ENCODE measurements at places on chromosomes 2 and 18.

GRCh38 chr2:58042486-58042970, 4.1 kb upstream of the VRK2 start:
- DNase-seq, result peak; percentile 48

DNA sequence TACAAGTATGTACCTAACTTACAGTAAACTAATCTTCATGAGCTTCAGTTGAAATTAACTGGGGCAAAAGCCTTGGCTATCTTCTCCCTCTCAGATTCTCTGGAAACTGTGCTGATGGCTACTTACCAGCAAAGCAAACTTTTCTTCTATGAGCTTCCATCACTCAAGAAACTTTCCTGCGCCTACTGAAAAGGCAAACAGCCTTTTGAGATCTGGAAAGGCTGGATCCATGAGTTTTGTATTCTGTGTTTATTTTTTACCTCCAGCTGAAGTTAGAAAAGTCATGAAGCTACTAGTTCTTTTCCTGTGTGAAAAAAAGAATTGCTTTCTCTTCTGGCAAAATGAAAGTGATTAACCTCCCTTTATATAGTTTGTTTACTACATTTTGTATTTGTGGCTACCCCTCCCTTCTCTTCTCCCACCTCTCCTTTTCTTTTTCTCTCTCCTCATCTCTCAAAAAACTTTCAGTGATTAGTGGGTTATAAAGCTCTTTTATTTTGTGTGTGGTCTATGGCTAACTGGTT, 49.2 kb upstream of the RNF152 start:
- DNase-seq, result no peak

DNA sequence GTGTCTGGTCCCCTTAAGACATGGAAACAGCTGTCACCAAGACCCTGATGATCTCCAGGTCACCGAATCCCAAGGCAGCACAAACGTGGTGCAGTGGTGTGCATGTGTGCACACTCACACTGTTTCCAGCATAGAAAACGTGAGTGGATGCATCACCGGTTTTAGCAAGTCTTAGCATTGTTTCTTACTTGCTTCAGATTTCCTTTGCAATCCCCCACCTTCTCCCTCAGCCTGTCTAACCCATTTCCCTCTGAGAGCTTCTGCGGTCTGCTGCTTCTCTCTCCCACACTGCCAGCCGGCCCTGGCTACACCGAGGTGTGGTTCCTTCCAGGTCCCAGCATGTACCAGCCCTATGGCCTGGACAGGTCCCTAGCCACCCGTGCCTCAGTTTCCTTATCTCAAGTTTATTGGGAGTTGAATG, 343.4 kb upstream of the HS6ST1 start:
- no peak for DNase-seq

DNA sequence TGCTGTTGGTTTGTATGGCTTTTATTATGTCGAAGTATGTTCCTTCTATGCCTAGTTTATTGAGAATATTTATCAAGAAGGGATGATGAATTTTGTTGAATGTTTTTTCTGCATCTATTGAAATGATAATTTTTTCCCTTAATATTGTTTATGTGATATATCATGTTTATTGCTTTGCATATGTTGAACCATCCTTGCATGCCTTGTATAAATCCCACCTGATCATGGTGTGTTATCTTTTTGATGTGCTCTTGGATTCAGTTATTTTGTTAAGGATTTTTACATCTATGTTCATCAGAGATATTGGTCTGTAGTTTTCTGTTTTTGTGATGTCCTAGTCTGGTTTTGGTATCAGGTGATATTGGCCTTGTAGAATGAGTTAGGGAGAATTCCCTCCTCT, 50.8 kb downstream of the G6PC2 start:
- DNase-seq, result no peak

DNA sequence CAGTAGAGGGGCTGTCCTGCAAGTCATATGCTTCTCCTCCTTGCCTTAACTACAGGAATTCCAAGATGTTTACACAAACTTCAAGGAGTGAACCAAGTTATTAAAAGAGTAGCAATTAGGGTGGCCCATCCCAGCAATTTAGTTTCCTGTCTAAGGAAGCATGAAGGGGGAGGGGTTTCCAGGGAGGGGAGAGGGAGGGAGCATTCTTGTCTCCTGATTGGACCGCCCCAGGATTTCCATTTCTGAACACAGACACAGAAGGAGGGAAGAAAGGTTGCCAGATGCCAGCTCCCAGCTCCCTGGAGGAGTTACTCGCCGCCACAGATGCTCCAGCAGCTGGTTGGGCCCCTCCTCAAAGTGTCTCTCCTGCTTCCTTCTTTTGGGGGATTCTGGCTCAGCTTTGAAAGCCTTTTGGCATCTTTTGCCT, 107.6 kb downstream of the TRIB2 start:
- no peak for DNase-seq

DNA sequence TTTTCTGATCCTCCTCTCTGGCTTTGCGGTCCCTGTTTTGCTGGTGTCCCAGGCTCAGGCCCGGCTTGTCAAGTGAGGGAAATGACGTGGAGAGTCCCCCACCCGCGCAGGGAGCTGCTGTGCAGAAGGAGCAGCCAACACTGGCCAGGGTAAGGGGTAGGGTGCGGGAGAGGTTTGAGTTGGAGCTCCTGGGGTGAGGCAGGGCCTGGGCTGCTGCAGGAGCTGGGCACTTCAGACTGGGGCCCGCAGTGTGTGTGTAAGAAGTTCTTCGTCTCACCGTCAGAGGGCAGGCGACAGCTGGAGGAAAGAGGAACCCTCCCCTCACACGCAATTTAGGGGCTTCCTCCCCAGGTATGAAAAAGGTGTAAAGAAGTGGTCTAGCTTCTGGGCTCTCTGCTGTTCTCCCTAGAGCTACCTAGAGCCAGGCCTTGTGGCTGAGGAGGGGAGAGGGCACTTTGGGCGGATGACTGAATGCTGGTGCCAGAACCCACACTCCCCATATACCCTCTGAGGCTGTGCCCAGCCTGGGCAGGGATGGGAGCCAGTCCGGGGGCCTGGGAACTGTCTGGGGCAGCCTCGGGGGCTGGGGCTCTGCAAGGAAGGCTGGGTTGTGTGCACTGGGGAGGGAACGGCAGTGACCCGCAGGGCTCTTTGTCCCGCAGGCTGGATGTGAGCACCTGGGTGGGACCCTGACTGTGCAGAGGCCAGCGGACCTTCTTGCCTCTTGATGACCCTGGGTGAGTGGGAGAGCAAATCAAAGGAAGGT, 11.8 kb downstream of the CELF4 start:
- DNase-seq, result no peak

GRCh38 chr2:1648241-1649102, 95.8 kb downstream of the PXDN start:
- DNase-seq, result no peak

- no peak for DNase-seq
These were observed 11.2 kb upstream of the NABP1 start for GRCh38 chr2:191666732-191667131.

DNA sequence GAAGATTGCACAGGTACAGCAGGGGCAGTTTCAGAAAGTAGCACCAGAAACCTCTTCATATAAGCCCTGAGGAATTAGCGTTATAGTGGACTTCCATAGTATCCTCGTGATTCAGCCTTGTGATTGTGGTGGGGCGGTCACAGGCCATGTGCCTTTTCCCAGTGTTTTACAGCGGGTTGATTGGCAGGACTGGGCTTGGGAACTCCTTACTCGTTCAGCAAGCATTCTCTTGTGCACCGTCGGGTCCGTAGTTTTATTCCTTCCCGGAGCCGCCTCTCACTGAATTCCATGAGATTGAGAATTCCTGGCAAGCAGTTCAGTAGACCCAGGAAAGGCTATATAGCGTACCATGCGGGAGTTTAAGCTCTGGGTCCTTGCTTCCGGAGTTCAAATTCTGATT, 5.2 kb downstream of the COPS8 start:
- no peak for DNase-seq

GRCh38 chr2:38751596-38752410, 642 bp upstream of the SRSF7 start:
- no peak for DNase-seq

GRCh38 chr18:45167631-45168280, 447.5 kb upstream of the SLC14A2 start:
- no peak for DNase-seq

- no peak for DNase-seq
These were observed 31.0 kb upstream of the TNS1 start for GRCh38 chr2:218033590-218034496.

- no peak for DNase-seq
These were observed 377.4 kb downstream of the TGIF1 start for GRCh38 chr18:3827236-3827845.

GRCh38 chr2:56476509-56477071, 292.8 kb downstream of the CCDC85A start:
- DNase-seq, result no peak

DNA sequence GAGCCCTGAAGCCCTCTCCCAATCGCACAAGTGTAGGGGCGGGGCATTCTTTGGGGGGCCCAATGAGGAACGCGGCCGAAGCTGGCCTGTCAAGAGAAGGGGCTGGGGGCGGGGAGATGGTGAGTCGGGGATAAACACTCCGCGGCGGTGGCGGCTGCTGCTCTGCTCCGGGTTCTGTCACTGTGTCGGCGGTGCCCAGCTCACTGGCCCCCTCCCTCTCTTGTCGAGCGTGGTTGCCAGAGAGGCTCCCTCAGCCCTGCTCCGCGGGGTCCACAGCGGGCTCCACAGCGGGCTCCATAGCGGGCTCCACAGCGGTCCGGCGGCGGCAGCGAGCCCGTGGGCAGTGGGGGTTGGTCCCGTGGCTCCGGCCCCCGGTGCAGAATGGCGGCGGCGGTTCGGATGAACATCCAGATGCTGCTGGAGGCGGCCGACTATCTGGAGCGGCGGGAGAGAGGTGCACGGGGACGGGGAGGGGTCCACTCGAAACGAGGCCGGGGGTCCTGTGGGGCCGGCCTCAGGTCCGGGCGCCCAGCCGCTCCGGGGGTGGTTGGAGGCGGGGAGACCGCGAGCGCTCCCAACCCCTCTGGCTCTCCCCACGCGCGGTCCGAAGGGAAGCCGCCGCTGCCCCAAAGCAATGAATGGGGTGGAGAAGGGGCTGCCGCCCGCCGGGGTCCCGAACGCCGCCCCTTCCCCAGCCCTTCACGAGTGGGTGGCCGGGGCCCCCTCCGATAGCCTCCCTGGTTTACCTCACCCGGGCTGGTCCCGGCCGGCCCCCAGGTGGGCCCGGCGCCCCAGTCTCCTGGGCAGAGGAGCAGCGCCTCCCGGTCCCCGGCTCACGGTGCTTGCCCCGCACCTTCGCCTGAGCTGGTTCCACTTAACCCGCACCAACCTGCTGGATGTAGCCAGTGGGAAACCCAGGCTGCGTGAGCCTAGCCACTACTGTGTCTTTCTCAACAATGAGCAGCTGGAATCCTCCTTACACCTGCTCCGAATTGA, at the start of gene MXD1:
MXD1 (plus strand) TSS at position 160 of the 996 bp plus-strand sequence; CDS start at position 382, 222 bp downstream.
- DNase-seq, result no peak

DNA sequence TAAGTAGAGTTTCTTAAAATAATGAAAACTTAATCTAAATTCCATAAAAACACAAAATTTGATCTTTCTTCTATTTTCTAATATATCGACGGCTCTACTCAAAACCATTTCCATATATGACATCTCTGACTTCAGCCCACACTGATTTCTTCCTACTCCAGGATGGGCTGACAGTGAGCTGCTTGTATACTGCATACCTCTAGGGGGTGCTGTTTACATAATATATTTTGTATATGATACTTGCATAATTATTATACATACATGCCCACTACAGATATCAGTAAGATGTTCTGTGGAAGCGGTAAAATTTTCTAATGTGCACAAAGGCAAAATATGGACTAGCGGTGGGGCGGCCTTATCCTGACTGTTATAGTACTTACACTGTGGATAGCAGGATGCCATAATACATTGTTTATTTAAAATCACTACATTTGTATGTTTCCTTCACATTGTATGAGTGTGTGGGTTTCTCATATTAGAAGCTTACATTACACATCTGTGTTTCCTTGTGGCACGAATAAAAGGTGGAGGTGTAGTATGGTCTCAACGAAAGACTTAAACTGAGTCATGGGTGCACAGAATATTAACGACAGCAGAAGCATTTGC, 66.1 kb upstream of the NXPH2 start:
- peak; percentile 6 for DNase-seq
